NB4 (cell line): ENCODE measurements at places on chromosomes 1 and 21.

GRCh38 chr1:153649137-153649862 is 9.2 kb upstream of the SNAPIN start:
- no peak for DNase-seq

DNA sequence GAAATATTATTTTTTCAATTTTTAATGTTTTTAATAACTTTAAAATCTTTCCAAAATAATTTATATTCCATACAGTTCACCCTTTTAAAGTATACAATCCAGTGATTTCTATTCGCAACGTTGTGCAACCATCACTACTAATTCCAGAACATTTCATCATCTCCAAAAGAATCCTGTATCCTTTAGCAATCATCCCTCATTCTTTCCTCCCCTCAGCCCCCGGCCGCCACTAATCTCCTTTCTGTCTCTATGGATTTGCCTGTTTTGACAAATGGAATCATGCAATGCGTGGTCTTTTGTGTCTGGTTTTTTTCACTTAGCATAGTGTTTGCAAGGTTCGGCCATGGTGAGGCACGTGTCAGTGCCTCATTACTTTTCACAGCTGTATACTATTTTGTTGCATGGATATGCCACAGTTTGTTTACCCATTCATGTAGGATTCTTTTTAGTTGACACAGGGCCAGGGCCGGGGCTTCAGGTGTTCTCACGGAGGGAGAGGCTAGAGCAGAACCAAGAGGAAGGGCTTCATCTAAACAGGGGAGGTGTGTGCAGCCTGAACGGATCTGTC is 40.6 kb upstream of the ZBTB40 start:
- DNase-seq, result no peak

DNA sequence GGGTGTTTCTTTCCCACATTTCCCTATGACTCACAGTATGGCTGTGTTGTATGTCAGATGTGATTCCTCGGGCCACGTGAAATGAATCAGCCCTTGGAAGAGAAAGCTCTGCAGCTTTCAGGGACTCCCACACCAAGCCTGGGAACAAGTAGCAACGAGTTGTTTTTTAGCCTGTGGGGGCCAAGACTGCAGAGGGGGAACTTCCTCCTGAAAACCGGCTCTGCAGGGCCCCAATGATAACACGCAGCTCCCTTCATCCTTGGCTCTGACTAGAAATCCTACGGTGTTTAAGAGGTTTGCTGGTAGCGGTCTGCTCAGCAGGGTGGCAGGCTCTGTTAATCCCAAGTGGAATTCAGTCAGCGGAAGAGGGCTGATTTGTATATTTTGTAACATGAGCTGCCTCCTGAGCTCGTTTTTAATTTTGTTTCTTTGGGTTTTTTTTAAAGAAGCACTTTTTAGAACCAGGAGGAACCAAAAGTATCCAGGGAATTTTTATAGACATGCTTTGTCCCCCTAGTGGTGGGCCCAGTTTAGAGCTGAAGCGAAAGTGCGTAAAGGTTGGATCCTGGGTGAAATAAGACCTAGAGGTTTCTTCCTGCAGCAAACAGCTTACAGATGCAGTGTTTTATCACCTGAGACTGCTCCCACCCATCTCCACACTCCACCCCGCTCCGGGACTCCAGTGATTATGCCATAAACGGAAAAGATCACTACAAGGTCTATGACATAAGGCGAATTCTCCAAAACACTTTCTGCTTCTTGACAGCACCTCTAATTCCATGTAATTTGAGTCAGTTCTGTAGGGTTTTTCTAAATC is 48.8 kb downstream of the LAMC2 start:
- DNase-seq, result peak; percentile 61

DNA sequence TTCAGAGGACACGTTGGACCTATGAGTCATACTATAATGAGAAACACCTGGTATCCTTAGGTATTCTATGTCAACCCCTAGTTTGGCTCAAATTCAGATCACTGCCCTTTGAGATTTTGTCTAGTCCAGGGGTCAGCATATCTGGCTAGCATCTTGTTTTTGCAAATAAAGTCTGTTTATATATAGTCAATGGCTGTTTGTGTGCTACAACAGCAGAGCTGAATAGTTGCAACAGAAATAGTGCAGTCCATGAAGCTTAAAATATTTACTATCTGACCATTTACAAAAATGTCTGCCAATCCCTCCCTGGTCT is 48.5 kb upstream of the EDEM3 start:
- DNase-seq, result no peak

DNA sequence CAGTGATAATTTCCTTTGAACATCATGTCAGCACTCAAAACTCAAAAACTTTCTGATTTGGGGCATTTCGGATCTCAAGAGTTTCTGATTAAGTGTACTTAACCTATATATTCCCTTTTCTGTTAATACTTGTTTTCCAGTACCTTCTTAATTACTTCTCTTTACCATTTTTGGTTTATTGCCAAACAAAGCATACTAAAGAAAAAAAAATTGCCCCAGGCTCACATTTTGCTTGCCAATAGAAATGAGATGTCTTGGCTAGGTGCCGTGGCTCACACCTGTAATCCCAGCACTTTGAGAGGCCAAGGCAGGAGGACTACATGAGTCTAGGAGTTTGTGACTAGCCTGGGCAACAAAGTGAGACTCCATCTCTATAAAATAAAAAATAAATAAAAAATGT is 4.8 kb downstream of the PSMD4 start:
- DNase-seq, result no peak

GRCh38 chr1:116775116-116775752 is 21.0 kb downstream of the CD2 start:
- no peak for DNase-seq

DNA sequence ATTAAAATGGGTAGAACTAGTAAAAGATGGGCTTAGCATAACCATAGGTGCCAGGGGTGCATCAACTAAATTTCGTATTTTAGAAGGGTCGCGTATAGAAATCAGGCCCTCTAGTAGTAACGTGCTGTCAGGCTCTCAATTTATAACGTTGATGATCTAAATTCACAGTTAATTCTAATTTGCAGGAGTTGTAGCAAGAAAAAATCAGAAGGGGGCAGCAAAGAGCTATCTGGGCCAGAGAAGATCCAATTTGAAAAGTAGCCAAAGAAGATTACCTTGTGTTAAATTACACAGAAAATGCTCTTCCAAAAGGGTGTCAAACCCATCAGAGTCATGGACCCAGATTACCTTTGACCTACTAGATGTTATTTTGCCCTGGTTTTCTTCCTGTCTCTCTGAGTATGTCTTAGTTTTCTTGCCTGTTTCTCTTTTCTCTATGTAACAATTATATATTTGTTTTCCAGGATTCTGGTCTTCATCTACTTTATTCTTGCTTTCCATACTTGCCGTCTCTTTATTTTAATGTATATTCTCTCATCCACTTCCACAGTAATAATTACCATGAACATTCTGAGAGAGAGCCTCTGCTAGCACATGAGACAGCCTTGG is 1030.9 kb downstream of the AMY1C start:
- peak; percentile 44 for DNase-seq

- no peak for DNase-seq
These were observed 3.1 kb upstream of the GJC2 start for GRCh38 chr1:228146417-228147150.
